Right ventricle myocardium superior (tissue), 1 donor: ENCODE measurements at places on chromosomes 16 and 17.

DNA sequence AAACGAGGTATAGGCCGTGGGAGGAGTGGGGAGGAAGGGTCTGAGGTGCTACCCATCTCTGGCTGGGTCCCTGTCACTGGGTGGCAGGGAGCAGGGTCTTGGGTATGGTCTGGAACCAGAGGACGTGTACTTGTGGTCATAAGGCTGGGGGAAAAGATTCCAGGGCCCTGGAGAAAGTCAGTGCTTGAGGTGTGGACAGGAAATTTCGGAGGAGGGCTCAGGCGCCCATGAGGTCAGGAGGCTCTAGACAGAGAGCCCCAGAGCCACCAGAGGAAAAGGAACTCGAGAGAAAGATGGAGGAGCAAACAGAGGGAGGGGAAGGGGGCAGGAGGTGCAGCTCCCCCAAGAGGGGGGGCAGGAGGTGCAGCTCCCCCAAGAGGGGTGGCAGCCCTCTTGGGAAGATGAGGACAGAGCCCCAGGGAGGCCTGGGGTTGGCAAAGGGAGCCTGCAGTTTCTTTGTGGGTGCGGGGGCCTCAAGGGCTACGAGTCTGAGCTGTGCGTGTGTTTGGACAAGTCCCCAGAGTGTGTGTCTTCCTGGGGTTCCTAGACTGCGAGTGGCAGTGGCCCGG is 683 bp upstream of the SLC7A6 start:
- peak; percentile 8 for DNase-seq

GRCh38 chr17:17491546-17491988 is 4.6 kb downstream of the RASD1 start:
- no peak for DNase-seq

- no peak for DNase-seq
Measured at GRCh38 chr17:46930051-46930450, 7.1 kb downstream of the GOSR2 start.

DNA sequence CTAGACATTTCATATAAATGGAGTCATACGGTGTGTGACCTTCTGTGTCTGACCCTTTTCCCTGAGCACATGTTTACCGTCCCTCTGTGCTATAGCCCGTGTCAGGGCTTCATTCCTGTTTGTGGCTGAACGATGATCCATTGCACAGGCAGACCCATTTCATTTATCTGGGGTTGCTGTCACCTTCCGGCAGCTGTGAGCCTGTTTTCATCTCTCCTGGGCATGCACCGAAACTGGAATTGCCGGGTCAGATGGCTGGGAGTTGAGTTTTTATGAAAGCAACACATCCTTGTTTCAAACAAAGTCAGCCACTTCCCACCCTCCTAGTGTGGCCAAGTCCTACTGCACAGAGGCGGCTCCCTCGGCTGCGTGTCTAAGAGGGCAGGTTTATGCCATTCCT is 25.5 kb downstream of the BAIAP2 start:
- no peak for DNase-seq

- no peak for DNase-seq
Measured at GRCh38 chr16:85587762-85588556, 25.2 kb upstream of the GSE1 start.

GRCh38 chr16:56715126-56715525 is 14.8 kb upstream of the NUP93 start:
- DNase-seq, result no peak
